NCI-H1694 (cell line): ENCODE measurements at places on chromosomes 12 and 14.

GRCh38 chr12:25100194-25101091 is 94.5 kb downstream of the DNAI7 start:
- DNase-seq: no peak

DNA sequence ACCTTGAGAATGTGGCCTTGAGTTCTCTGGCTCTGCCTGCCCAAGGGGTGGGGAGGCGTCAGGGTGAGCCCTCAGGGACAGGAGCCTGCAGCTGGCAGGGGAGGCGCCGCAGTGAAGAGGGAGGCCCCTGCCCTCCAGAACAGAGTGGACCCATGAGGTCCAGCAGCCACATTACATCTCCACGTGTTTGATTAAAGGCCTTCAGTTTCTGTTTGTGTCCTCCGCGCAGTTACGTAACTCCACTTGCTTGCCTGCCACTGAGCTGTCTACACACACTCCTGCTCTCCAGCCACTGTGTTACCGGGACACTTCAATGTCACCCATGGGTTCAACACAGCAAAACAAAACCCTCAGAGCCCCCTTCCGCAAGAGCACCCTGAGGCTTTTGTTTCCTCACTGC is 70.4 kb downstream of the CHGA start:
- DNase-seq: no peak

- DNase-seq: no peak
Observed at GRCh38 chr14:62030387-62030786, 268.2 kb downstream of the SNAPC1 start.

DNA sequence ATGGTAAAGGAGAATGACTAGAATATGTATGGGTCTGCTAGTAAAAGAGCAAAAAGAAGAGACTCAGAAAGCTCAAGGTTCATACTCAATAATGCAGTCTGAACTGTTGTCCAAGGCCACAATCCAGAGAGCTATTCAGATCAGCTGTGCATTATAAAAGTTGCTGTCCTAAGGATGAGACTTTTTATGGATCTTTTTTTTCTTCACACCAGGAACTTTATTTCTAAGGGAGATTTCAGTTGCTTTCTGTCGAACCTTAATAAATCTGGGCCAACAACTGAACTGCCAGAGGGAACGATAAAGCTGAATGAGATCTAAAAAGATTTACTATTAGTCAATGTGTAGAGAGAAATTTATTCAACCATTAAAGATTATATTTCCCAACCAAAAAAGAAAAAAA is 948.3 kb upstream of the NOVA1 start:
- DNase-seq: no peak

DNA sequence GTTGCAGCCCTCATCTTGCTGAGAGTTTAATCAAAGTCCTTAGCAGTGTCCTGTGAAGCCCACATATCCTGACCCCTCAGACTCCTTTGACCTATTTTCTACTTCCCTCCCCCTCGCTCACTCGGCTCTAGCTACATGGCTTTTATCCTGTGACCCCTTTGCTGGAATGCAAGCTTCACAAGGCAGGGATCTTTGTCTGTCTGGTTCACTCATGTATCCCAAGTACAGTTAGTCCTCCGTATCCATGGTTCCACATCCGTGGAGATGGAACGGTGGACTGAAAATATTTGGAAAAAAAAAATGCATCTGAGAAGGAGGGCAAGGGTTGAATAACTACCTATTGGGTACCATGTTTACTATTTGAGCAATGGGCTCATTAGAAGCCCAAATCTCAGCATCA is 173.8 kb downstream of the BCAT1 start:
- DNase-seq: no peak

DNA sequence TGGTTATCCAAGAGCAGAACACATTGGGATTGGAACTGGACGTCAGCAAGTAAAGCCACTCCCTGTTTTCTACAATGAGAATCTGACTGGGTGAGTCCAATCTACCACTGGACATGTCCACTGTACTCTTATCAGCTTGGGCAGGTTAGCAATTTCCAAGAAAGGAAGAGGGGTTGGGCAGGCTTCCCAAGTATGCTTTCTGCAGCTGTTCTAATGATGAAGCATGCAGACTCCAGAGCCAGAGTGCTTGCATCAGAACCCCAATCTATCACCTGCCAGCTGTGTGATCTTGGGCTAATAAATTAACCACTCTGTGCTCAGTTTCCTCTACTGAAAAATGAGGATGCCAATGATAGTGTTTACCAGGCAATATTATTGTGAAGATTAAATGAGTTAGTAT is 92.0 kb downstream of the EMP1 start:
- DNase-seq: no peak

- no peak for DNase-seq
Observed at GRCh38 chr12:111268738-111269572, 99.9 kb downstream of the PHETA1 start.

- DNase-seq: no peak
Observed at GRCh38 chr14:32986791-32987540, 48.3 kb downstream of the NPAS3 start.

DNA sequence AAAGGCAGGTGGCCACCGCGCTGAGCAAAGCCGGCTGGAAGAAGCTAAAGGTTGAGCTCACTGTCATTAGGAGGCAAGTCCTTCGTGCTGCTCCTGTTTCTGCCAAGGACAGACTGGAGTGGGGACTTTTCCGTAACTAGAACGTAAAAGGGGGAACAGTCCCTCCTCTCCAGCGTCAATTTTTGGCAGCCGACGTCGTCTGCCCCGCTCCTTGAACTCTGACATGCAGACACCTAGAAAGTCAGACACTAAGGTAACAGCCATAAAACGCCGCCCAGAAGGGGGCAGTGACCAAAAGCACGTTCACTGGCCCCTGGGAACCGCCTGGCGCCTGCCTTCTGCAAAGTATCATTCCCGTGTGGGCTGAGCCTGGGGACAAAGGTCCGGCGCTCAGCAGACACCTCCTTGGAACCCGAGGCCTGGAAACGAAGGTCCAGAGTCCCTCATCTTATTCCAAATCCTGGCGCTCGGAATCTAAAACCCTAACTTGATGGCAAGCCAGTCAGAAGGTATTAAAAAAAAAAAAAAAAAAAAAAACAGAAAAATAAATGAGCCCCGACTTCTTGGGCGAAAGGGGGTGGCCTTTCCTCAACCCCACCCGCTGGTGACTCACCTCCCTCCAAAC is 1.1 kb upstream of the LRP1 start:
- DNase-seq: no peak
